Activated T-cell treated with anti-CD3 and anti-CD28 coated beads for 48 hours (primary cell): ENCODE measurements at places on chromosomes 6 and 20.

- DNase-seq: no peak
Measured at GRCh38 chr6:134956032-134956431, 6.1 kb upstream of the ALDH8A1 start.

- DNase-seq: peak; percentile 41
Measured at GRCh38 chr6:35497571-35498421, 917 bp upstream of the TEAD3 start.

DNA sequence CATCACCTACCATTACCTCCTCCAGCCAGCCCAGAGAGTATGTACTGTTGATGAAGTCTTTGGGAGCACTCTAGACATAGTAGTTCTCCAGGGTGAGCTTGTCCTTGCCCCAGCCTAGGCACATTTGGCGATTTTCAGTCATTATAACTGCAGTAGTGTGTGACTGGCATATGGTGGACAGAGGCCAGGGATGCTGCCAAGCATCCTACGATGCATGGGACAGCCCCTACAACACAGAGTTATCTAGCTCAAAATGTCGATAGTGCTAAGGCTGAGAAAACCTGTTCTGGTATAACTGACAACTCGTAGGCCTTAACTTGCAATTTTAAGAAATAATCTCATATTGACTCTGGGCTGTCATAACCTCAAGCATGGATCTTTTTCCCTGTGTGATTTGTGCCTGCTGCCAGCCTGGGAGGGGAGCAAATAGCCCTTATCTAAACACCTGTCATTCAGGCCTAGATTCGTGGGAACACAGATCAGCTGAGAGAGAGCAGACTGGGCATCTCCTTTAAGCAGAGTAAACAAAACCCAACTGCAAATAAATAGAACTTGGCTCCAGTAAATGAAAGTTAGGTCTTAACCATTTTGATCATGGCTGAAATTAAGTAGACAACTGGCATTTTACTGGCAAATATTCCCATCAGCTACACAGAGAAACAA, 102.6 kb downstream of the SPTLC3 start:
- no peak for DNase-seq

DNA sequence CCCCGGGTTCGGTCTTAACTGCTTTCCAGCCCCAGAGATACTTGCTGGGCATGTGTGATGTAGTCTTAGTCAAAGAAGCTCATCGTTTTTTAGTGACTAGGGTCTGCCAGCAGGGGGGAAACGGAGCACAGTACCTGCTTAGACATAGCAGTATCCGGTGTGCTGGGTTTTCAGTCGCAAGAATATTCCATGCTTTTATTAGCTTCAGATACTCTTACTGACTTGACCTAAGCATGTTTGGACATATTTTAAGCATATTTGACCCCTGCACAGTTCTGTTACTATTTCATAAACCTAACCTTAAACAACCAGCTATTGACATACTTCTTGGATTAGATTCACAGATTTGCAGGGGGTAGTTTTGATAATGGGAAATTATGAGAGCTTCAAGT, 3.0 kb downstream of the E2F3 start:
- DNase-seq: peak; percentile 49
